ENCODE measurements at places on chromosomes 4 and X.
A peak's percentile ranks its signal among the peaks of the same experiment; 100 is the strongest.

- DNase-seq: no peak
Observed at GRCh38 chr4:3446631-3447320, 5.0 kb downstream of the HGFAC start.

GRCh38 chrX:69000877-69001276, 164.4 kb downstream of the PJA1 start:
- DNase-seq: no peak

DNA sequence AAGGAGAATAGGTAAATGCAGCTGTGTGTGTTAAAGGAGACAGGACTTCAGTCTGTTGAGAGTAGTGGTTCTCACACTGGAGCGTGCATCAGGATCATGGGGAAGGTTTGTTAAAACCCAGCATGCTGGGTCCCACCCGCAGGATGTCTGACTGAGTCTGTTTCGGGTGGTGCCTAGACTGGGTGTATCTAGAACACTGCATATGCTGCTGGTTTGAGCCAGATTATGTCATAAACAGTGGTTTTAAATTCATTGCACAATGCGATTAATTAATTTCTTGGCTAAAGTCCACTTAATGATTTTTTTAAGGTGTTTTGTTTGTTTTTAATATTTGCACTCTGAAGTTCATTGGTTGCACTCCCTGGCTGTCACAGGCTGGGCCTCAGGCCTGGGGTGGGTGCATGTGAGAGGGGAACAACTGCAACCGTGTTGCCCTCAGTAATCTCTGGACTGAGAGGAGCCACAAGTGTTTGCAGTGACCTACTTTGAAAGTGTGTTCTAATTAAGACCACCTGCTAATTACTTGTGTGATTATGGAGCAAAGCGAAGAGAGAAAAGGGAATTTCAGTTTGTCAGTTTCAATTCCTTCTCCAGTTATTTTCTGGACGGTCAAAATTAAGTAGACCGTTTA, 8.3 kb downstream of the HCCS start:
- no peak for DNase-seq

DNA sequence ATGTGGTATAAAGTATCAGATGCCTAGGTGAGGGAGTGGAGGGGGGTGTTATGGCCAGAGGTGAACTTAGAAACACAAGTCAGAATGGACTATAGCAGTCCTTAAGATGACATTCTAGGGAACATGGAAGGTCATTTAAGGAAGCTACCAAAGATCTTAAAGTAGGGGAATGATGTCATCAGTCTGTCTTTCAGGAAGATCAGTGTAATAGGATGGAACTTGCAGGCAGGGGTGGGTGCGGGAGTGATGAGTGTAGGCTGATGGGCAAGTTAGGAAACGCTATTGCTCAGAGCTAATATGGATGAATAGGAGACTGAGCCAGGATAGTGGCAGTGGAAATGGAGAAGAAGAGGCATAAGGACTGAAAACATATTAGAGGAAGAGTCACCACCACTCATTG, 27.5 kb upstream of the CWH43 start:
- no peak for DNase-seq

DNA sequence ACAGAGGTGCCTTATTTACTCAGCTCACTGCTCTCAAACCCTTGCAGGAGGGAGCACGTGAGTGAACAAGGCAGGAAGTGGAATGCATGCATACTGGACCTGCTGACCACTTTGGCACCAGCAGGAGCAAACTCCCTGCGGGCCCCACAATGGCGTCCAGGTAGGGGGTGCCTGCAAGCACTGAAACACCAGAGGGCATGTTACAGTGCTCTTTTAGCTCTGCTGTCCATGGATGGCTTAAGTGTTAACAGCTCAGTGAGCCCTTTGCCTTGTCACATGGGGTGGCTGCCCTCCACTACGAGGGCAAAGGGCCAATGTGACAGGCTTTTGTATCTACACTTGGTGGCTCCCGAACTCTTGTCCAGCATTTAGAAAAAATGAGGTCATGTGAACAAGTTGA, 199.5 kb upstream of the UGT8 start:
- DNase-seq: no peak

DNA sequence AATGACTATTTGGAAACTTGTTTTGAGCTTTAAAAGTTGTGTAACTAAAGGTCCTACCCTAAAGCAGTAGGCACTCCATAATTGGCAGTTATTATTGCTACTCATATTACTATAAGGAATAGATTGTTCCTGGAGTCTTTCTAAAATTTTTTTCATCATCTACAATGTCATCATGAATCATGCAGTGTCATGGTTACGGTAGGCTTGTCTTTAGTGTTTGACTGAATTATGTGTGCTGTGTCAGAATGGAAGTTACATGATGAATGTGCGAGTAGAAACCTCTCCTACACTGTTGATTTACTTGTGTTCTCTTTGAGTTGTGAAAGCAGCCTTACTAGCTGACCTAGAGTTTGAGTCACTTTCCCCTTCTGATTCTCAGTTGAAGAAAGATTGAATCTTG, 1099.9 kb downstream of the RAPGEF2 start:
- no peak for DNase-seq

DNA sequence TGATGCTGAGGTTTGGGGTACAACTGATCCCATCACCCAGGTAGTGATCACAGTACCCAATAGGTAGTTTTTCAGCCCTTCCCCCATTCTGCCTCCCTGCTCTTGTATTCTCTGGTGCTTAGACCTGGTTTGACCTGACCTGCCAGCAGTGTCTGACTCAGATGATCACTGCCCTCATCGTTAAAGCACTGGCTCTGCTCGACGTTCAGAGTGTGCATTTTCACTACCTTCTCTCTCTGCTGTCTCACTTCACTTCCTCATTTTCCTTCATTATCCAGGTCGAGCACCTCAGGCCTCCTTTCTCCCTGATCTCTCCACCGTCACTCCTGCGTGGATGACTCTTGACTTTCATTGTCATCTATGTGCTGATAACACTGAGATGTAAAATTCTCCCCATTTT, 83.6 kb downstream of the PARM1 start:
- DNase-seq: no peak

DNA sequence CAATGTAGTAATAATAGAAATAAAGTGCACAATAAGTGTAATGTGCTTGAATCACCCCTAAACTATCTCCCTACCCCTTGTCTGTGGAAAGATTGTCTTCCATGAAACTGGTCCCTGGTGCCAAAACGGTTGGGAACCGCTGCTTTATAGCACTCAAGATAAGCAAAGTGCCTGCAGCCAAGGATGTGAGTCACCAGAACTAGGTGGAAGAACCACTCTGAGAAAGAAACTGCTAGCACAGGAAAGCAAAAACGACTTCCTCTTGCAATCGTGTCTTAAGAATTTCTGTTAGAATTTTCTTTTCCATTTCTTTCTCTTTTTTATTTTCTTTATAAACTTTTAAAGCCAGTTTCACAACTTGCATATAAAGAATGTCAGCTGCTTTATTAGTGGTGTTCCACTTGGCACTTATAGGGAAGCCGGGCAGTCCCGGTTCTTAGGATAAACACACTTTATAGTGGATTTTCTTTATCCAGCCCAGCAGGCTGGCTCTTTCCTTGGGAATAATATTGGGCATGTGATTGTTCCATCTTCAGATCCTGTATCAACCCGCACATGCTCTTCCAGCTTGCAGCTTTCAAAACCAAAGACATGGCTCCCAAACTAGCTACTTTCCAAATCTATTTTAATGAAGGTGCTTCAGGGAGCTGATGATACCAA, 32.3 kb upstream of the CXCL8 start:
- DNase-seq: peak; percentile 61

GRCh38 chr4:4204401-4204745, 22.4 kb downstream of the OTOP1 start:
- no peak for DNase-seq

- DNase-seq: no peak
Observed at GRCh38 chrX:39821709-39822095, 276.1 kb downstream of the BCOR start.

DNA sequence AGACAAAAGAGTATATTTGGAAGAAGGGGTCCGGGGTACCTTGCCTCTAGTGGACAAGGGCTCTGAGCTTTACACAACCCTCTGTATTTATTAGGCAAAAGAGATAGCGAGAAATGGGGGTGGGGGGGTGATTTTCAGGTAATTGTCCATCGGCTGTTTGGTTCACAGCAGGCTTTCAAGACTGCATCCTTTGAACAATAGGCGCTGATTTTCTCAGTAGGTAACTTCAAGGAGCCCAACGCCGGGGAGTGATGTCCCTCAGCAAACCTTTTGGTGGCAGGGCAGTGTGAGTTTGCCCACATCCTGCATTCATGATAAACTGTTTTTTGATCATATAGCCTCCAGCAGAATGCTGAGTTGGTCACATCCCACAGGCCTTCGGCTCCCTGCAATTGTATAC, 61.6 kb downstream of the KDM5C start:
- no peak for DNase-seq

DNA sequence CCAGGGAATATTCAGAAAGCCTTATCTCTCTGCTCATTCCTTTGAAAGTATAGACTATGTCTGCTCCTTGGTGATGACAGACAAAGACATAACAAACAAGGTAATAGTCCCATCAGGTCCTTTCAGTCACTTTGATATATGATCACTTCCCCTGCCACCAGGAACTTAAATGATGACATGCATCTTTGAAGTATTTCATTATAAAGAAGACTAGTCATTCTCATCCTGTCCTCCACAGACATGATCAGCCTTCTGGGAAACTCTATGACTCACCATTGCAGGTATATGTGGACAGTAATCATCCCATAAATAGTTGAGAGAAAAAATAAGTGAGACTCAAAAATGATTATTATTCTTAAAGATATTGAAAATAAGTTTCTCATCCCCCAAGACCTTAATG, 117.5 kb upstream of the VCX2 start:
- no peak for DNase-seq

DNA sequence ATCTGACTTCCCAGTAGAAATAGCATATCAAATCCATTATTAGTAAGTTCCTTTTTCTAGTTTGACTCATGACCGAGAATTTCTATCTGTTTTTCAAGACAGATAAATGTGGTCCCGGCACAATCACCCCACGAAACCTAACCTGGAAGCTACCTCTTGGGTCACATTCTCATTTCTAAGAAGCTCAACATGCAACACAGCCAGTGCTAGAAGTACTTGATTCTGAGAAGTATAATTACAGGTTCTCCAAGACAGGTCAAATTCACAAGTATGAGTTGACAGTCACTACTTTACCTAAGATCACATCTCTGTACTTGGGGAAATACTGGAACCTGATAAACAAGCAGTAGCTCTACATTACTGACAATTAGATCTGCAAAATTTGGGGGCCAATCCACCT, 54.0 kb upstream of the PLAC1 start:
- no peak for DNase-seq

DNA sequence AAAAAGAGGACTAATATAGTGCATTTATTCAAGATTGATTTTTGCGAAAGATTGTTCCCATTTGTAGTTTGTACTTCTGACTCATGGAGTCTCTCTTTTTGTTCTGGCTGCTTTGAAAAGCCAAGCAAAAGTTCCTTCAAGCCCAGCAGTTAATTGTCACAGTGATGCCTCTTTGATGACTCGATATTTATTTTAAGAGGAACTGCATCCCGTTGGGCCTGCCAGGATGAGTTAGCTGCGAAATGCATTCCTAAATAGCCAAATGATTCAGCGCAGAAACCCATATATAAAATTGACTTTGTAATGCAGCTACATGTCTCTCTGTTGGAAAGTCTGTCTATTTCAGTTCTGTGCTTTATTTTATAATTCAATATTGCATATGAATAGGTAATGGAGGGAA, 295.1 kb downstream of the GBA3 start:
- DNase-seq: no peak

- DNase-seq: peak; percentile 32
Observed at GRCh38 chr4:663438-664428, 10.3 kb downstream of the ATP5ME start.

DNA sequence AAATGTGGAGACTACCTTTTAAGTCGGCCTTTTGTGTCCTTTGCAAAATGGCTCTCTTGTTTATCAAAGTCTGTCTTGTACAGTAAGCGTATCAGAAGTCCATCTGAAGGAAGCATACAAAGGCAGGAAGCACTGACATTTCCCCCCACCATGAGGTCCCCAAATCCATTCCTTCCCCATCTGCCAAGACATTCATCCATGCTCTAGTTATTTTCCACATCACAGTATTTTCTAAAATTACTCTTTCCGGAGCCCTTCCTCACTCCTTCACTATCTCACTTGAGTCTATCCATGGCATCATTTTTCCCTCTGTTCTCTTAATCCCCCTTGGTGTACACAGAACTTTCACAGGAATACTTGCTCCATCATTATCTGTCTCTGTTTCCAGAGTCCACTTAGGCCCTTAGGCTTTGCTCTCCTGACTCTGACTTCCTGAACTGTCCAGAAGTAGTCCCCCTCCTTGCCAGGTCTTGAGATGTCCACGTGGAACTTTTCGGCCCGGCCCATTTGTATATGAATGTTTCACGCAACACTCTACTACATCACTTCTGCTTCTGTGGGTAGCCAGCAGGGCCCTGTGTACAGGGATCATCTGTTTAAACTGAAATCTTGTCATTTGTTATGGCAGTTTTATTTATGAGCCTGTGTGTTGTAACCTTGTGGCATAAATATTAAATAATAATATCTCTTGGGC, 2.1 kb downstream of the SEL1L3 start:
- no peak for DNase-seq

GRCh38 chr4:84531689-84532088, 32.6 kb upstream of the NKX6-1 start:
- DNase-seq: no peak

GRCh38 chr4:82201805-82202641, 171.8 kb downstream of the HNRNPD start:
- DNase-seq: peak; percentile 57

GRCh38 chrX:19127649-19128168, 5.4 kb upstream of the ADGRG2 start:
- no peak for DNase-seq

- DNase-seq: no peak
Observed at GRCh38 chrX:14591976-14592375, 62.6 kb downstream of the GLRA2 start.

DNA sequence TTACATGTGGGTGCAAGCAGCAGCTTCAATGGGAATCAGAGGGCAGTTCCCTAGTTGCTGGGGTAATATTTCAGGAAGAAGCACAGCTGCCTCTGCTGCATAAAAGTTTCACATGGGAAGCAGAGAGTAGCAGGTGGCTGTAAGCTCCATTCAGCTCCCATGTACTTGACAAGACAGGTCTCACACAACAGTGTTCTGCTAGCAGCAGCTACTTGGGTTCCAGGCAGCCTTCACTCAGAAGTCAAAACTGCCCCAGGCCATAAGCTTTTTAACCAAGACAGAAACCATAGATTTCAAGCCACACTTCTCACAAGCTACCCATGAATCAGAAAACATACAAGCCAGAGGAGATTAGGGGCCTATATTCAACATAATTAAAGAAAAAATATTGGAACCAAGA, 41.4 kb upstream of the SPIN2A start:
- no peak for DNase-seq

GRCh38 chr4:83454686-83455085, 937 bp downstream of the HELQ start:
- no peak for DNase-seq

DNA sequence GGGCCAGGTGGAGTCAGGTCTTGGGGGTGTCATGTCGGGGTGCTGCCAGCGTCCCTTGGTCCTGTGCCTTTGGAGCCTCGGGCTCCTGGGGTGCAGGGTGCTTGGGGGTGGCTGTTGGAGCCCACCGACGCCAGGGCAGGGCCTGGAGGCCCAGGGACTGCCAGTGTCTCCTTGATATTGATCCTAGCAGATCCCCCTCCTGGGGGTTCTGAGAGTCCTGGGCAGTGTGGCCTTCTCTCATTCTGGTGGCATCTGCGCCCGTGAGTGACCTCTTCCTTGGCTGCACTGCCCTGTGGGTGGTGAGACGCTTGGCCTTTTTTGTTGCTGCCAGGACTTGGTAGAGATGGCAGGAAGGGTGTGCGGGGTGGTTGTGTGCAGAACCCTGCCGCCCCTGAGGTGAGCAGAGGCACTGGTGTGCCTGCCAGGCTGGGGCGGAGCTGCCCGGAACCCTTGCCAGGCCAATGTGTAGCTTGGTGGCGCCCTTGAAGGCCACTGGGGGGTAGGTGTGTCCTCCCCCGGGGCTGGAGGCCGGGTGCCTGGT, 7.0 kb downstream of the NAT8L start:
- DNase-seq: no peak
